Mesangial cell (primary cell): ENCODE measurements at places on chromosomes 2 and 18. TPM values are rescaled to one million over a fixed set of nuclear protein-coding genes. Genes with fewer than 3 reads are reported as not detected.

PKP4 gene
- 41.5 and 44.8 TPM in 2 replicates for total RNA-seq

SDC1 gene
- total RNA-seq = 65.5 and 86.7 TPM in 2 replicates

SAP130 gene
- 11.2 and 18.1 TPM in 2 replicates for total RNA-seq

EIF5B gene
- 14.7 and 15.0 TPM in 2 replicates for total RNA-seq

STAT4 gene
- total RNA-seq = under 0.01 and 0.38 TPM in 2 replicates

CIB4 gene
- total RNA-seq = not detected in 2 replicates

ITGA4 gene
- total RNA-seq = 28.0 and 37.3 TPM in 2 replicates

CD226 gene
- total RNA-seq = 0.13 TPM in 1 of 2 replicates, not detected in the other

AOX1 gene
- total RNA-seq = 1.5 and 9.3 TPM in 2 replicates

SERPINB2 gene
- 0.49 TPM in 1 of 2 replicates, not detected in the other for total RNA-seq

AFF3 gene
- 4.1 and 7.4 TPM in 2 replicates for total RNA-seq

R3HDM1 gene
- 15.8 and 21.8 TPM in 2 replicates for total RNA-seq

SERPINB12 gene
- total RNA-seq = not detected in 2 replicates

CACNB4 gene
- total RNA-seq = 0.13 and 0.16 TPM in 2 replicates

SOX11 gene
- 8.5 and 10.4 TPM in 2 replicates for total RNA-seq

GAREM2 gene
- total RNA-seq = 2.3 and 3.0 TPM in 2 replicates

ANKMY1 gene
- 5.7 and 7.4 TPM in 2 replicates for total RNA-seq

PDCL3 gene
- total RNA-seq = 16.7 and 21.3 TPM in 2 replicates

TUBA3E gene
- total RNA-seq = not detected in 2 replicates

SCTR gene
- 1.4 TPM in 1 of 2 replicates, not detected in the other for total RNA-seq

CDH20 gene
- total RNA-seq = 1.3 TPM in 1 of 2 replicates, not detected in the other

PID1 gene
- total RNA-seq = 1.1 and 3.4 TPM in 2 replicates

MAP2 gene
- total RNA-seq = 18.4 and 31.8 TPM in 2 replicates

PROC gene
- total RNA-seq = 0.16 and 2.3 TPM in 2 replicates

ITM2C gene
- 101 and 230 TPM in 2 replicates for total RNA-seq

GCKR gene
- 1.1 TPM in 1 of 2 replicates, not detected in the other for total RNA-seq

ANKRD30B gene
- total RNA-seq = under 0.01 TPM in 1 of 2 replicates, not detected in the other

TMEM198 gene
- 1.1 and 5.1 TPM in 2 replicates for total RNA-seq

GATA6 gene
- 20.7 and 26.0 TPM in 2 replicates for total RNA-seq
